Activated T-helper 17 cell treated with anti-CD3 and anti-CD28 coated beads, Interleukin-2, amount 50 U/mL, for 72 hours (primary cell): ENCODE measurements at places on chromosomes 4 and X. TPM values are rescaled to one million over a fixed set of nuclear protein-coding genes. Genes with fewer than 3 reads are reported as not detected.
A peak's percentile ranks its signal among the peaks of the same experiment; 100 is the strongest.

GRCh38 chrX:18491587-18492340 is 66.4 kb downstream of the CDKL5 start:
- ATAC-seq: no peak

GRCh38 chrX:45824471-45824870 is 623.8 kb upstream of the DIPK2B start:
- ATAC-seq: peak; percentile 99

The POF1B gene
- total RNA-seq: 0.61 TPM

GRCh38 chr4:111883557-111883999 is 261.7 kb upstream of the FAM241A start:
- no peak for ATAC-seq

- ATAC-seq: no peak
Measured at GRCh38 chr4:144589512-144589911, 56.4 kb upstream of the HHIP start.

- ATAC-seq: peak; percentile 39
Measured at GRCh38 chr4:121800638-121800960, 524 bp upstream of the EXOSC9 start.

The PTTG2 gene
- total RNA-seq: 0.39 TPM

GRCh38 chrX:153520287-153520917 is 3.0 kb downstream of the ATP2B3 start:
- ATAC-seq: no peak

- ATAC-seq: no peak
Measured at GRCh38 chr4:40458683-40459082, 123.5 kb downstream of the CHRNA9 start.

DNA sequence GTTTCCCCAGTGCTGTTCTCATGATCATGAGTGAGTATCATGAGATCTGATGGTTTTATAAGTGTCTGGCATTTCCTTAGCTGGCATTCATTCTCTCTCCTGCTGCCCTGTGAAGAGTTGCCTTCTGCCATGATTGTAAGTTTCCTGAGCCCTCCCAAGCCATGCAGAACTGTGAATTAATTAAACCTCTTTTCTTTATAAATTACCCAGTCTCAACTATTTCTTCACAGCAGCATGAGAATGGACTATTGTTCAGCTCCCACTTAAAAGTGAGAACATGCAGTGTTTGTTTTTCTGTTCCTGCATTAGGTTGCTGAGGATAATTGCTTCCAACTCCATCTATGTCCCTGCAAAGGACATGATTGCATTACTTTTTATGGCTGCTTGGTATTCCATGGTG is 311.7 kb upstream of the CTSO start:
- ATAC-seq: no peak

GRCh38 chr4:26515936-26516335 is 25.7 kb upstream of the CCKAR start:
- no peak for ATAC-seq

- ATAC-seq: no peak
Measured at GRCh38 chr4:119082661-119083060, 53.0 kb upstream of the MYOZ2 start.

The INTU gene
- 0.15 TPM for total RNA-seq

The ANKRD50 gene
- 0.53 TPM for total RNA-seq

The AMBN gene
- not detected for total RNA-seq

- no peak for ATAC-seq
Measured at GRCh38 chr4:89371614-89372013, 64.0 kb upstream of the GPRIN3 start.

DNA sequence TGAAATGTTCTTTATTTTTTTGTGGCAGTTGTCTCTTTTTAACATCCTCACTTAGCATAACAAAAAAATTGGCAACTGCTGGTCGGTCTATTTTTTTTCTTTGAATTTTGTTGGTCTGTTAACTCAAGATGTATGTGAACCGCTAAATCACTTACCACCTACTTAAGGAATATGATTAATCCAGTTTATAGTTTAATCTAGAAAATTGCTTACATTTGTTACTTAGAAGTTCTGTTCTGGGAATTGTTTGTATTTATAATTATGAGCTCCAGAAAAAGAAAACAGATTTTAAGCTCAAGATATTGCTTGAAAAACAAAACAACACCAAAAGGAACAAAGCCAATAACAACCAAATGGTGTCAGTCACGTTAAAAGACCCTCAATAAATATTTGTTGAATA is 66.1 kb upstream of the KLHL13 start:
- no peak for ATAC-seq

DNA sequence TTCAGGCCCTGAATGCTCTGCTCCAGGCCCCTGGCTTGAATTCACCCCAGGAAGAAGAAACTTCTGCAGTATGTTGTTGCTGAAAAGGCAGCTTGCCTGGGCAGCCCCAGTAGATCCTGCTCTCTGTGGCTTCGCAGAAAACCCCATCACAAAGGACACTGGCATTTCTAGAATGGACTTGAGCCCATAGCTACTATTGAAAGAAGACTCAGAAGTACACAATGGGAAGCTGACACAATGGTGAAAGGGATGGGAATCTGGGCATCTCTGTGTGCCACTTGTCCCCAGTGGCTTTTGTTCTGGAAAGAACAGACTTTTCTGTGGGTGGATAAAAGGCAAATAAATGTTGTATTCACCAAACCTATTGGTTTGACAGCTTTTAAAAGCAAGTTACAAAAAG is 67.4 kb upstream of the SCML1 start:
- no peak for ATAC-seq

The ENPEP gene
- total RNA-seq: 0.16 TPM

GRCh38 chr4:26325191-26325590 is 4.4 kb downstream of the RBPJ start:
- ATAC-seq: peak; percentile 20

DNA sequence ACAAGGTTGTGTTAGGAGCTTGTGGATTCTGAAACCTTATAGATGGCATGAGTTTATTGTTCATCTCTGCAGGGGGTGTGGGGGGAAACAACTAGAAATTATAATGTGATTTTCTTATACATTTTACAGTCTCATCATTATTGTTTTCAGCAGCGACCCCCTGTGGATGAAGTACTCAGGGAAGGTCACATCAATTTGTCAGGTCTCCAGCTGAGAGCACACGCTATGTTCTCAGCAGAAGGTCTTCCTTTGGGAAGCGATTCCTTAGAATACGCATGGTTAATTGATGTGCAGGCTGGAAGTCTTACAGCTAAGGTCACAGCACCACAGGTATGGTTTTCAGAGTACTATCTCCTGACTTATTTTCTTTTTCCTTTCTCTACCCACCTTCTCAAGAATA is 72.2 kb downstream of the BLTP1 start:
- ATAC-seq: no peak

DNA sequence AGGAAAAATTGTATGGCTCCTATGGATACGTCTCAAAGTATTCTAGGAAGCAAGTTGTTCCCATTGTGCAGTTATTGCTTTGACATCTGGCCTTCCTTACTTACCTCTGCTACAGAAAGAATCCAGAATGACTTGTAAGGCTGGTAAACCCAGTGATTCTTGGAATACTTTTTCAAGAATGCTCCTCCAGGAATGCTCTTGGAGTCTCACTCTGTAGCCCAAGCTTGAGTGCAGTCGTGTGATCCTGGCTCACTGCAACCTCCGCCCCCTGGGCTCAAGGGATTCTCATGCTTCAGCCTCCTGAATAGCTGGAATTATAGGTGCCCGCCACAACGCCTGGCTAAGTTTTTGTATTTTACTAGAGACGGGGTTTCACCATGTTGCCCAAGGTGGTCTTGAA is 38.1 kb downstream of the GAB1 start:
- ATAC-seq: no peak

GRCh38 chrX:40373641-40374040 is 207.1 kb upstream of the ATP6AP2 start:
- no peak for ATAC-seq

The F11 gene
- total RNA-seq: not detected

- no peak for ATAC-seq
Measured at GRCh38 chrX:119573222-119573621, 1.1 kb upstream of the UBE2A start.
